ENCODE measurements at places on chromosomes 12 and 14.

- DNase-seq: no peak
Measured at GRCh38 chr12:20368114-20368650, at the start of gene PDE3A. TSS of gene PDE3A (plus strand) at chr12:20368537. CDS start at chr12:20369285, 748 bp downstream.

GRCh38 chr14:64212666-64213065 is 81.5 kb downstream of the ESR2 start:
- no peak for DNase-seq

- no peak for DNase-seq
Measured at GRCh38 chr14:32657081-32657480, 281.6 kb upstream of the NPAS3 start.

GRCh38 chr12:95269892-95270291 is 52.3 kb downstream of the VEZT start:
- no peak for DNase-seq

DNA sequence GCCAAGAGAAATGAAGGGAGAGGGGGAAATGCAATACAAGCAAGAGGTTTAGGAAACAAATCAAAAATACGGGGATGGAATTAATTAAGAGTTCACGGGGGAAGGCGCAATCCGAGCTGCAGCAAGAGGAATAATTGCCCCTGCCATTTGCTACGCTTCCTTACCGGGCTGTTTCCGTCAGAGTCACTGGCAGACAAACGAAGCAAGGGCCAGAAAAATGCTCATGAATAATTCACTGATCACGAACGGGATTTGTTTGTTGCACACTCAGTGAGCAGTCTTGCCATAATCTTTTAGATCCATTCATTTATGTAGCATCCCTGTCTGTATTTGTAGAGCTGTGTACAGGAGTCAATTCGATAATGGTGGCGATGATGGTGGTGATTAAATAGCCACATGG is 39.0 kb downstream of the PLXNC1 start:
- no peak for DNase-seq

GRCh38 chr12:2640281-2640680 is 154.5 kb upstream of the FKBP4 start:
- no peak for DNase-seq

- no peak for DNase-seq
Measured at GRCh38 chr12:120079411-120080400, 36.8 kb downstream of the RAB35 start.

DNA sequence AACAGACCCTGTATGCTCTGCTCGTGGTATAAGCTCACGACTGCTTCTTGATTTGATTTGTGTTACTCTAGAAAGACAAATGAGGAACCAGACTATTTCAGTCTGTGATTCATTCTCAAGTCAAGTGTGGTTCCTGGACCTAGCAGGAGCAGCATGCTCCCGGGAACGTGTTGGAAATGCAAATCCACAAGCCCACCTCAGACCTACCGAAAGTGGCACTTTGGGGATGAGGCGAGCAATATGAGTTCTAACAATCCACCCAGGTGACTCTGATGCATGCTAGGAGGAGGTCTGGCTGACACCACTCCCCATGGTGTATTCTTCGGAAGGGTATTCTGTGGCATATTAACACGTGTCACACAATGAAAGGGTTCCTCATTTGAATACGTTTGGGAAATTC is 59.5 kb upstream of the TMX1 start:
- no peak for DNase-seq

GRCh38 chr14:49966971-49967630 is 74.2 kb downstream of the ARF6 start:
- no peak for DNase-seq

DNA sequence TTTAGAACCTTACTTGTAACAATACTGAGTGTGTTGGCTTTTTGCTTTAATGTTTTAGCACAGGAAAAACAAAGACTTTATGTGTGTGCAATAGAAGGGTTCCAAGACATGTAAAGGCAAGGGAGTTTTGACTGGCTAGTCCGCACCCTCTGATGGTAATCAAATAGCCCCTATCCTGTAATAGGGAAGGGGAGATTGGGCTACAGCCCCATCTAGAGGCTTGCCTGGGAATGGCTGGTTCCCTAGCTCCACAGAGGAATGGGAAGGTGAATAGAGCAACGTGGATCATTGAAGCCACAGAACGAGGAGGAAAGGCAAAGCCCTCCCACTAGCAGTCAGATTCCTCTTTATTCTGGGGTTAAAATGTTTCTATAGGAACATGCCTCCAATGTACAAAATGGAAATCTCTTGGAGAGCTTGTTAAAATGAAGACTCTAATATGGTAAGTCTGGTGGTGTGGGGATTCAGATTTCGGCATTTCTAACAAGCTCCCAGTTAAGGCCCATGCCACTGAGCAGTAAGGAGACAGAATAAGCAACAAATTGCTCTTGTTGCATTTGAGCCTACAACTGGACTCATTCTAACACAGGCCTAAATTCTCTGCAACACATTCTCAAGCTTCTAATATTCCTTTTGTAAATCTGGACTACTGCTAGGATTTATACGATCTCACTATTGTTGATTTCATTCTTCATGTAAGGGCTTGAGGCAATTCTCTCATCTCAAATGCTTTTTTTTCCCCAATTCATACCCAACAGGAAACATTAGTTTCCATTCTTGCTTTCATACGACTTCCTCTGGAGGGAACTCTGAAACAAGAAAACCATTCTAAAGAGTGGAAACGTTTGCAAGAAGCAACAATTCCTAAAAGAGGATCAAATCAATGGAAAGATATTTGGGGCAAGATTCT is 57.1 kb downstream of the NIN start:
- DNase-seq: peak; percentile 65

- DNase-seq: no peak
Measured at GRCh38 chr12:19110221-19110940, 19.2 kb upstream of the PLEKHA5 start.

DNA sequence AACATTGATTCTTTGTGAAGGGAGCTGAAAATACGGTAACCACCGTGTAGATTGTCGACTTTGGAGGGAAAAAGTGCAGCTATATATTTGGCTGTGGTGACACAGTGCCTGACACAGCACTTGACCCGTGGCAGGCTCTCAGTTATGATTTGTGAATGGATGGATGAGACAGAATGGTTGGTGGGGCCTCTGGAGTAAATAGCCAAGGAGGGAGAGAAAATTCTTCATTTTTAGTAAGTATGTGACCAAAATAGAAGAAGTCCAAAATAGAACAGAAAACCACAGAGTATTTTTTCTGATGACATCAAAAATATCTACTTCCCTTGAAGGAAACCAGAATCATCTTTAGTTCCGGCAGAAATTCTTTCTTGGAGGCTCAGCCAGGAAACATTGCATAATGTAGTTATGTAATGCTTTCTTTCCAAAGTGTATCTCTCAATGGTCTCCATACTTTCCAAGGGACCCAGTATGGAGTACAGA is 82.0 kb upstream of the WSCD2 start:
- DNase-seq: no peak

GRCh38 chr12:116561181-116561821 is 2.1 kb downstream of the MAP1LC3B2 start:
- DNase-seq: peak; percentile 35

- DNase-seq: no peak
Measured at GRCh38 chr12:114678028-114678427, 5.9 kb downstream of the TBX3 start.

DNA sequence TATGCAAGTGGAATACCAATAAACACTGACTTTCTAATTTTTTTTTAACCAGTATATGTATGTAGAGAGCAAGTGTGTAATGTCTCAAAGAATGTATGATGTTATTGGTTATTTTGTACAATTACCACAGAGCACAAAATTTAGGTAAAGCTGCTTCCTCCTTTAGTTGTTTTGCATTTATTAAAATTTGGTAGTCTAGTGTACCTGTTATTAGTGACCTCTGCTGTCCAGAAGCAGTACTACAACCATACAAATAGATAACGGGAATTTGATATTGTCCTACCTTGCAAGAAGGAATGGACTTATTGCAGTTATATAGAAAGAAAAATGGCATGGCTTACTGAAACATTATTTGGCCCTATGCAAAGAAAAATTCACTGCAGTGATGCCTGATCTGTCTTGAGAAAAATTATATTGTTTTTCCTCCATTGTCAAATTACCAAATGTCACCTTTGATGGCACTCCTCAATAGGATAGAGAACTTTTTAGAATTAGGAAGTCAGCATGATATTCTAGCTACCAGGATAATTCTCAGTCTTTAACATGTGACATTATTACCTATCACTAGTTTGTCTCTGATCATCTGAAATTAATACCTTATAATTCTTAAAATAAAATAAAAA is 153.9 kb upstream of the RMST start:
- peak; percentile 63 for DNase-seq

GRCh38 chr12:109696485-109697269 is 16.9 kb upstream of the FAM222A start:
- DNase-seq: no peak

GRCh38 chr14:39957987-39958386 is 525.8 kb upstream of the FBXO33 start:
- no peak for DNase-seq

DNA sequence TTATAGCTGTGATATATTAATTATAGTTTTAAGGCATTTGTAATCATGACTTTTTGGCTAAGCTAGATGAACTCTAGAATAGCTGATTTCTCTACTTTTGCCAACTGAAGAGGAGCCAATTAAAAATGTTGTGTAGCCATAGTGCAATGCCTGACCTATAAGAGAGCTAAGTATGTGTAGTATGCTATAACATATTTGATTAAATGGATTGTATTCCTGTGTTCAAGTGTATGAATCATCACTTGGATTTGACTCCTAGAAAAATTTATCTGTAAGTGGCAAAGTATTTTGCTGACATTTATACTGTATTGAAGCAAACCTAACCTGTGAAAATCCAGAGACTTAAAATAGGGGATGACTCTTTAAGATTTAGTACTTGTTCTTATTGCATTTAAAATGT is 34.2 kb downstream of the PCNX4 start:
- DNase-seq: no peak

- peak; percentile 53 for DNase-seq
Measured at GRCh38 chr12:47032644-47033043, 46.8 kb upstream of the PCED1B start.

DNA sequence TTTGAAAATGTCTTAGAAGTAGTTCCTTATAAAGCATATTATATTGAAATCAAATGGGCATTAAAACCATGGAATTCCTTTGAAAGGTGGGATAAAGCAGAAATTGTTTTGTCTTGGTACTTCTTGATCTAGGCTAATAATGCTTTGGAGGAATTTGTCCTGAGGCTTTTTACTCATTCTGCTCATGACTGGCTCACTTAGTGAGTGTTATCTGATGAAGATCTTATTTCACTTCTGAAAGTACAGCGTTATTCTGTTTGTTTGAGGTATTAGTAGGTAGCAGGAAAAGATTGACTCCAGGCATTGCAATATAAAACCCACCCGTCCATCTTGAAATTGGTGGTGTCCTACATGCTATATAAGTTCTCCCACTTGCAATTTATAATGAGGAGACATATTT is 5.5 kb downstream of the C12orf71 start:
- no peak for DNase-seq

DNA sequence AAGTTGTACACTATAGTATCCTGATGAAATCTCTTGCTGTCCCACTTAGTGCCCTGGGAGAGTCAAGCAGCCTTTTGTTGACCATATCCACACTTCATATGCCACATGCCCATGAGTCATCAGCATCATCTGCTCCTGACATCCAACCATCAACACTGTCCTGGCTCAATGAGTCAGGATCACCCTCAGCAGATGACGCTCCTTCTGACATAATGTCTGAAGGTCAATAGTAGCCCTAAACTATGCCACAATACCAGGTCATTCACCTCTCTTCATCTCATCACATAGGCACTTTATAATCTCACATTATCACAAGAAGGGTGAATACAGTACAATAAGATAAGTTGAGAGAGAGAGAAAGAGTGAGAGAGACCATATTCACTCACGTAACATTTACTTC is 369.0 kb upstream of the FAR2 start:
- DNase-seq: no peak

- DNase-seq: no peak
Measured at GRCh38 chr14:75835156-75835725, 146.6 kb downstream of the TGFB3 start.

GRCh38 chr14:51789596-51789995 is 70.8 kb upstream of the GNG2 start:
- no peak for DNase-seq

GRCh38 chr14:87705439-87705896 is 287.5 kb downstream of the GALC start:
- DNase-seq: no peak

DNA sequence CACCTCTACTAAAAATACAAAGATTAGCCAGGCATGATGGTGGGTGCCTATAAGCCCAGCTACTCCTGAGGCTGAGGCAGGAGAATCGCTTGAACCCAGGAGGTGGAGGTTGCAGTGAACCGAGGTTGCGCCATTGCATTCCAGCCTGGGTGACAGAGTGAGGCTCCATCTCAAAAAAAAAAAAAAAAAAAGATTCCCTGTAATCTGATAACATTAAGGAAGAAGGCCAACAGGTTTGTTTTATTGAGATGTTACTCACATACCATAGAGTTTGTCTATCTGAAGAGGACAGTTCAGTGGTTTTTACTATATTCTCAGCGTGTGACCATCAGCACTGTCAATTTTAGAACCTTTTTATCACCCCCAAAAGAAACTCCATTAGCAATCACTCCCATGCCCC is 37.5 kb downstream of the TSPAN9 start:
- DNase-seq: no peak

DNA sequence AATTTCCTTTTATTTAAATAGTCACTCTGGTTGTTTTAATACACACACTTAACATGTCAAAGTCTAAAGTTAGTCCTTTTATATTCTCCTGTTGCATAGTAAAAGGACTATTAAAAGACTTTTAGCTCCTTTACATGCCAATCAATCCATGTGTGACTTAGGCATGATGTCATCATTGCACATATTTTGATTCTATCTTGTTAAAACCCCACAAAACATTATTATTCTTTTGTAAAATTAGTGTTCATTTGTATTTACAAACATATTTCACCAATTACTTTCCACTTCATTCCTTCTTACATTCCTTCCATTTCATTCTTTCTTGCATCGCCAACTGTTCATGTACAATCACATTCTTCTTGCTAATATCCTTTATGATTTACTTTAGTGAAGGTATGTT is 39.6 kb downstream of the TC2N start:
- DNase-seq: no peak

DNA sequence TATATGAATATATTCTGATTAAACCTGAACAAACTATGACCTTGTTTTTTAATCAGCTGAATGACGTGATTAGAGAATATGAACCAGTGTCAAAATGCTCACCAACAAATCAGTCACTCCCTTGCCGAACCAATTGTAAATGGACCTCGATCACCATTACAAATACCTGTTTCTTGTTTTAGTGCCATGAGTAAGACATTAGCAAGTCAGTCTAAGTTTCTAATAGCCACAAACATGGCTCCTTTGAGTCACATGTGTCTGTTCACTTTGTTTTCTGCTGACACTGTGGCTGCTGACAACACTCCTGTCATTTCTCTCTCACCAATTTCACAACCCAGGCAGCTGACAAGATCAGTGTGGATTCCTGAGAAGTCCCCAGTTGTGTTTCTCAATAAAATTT is 286.2 kb upstream of the MDGA2 start:
- no peak for DNase-seq

DNA sequence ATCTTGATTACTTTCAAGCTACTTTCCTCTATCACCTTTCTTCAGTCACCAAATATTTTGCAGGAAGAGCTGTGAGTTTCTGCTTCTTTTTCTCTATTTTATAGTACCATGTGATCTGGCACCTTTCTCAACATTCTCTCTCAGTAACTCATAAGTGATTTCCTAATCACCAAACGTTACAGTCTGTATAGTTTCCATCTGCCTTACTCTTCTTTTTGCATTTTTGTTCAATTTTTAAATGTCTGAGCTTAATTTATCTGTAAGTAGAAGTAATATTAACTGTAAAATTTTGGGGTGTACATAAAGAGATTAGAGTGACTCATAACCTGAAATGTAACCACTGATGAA is 422.1 kb upstream of the SYT1 start:
- DNase-seq: no peak

Measured in hematopoietic multipotent progenitor cell treated with erythropoietin and hydrocortisone succinate and interleukin-3 and kit ligand, for 17 days (in vitro differentiated cells).